Endodermal cell (in vitro differentiated cells): ENCODE measurements at places on chromosomes 2 and 18. TPM values are rescaled to one million over a fixed set of nuclear protein-coding genes. Genes with fewer than 3 reads are reported as not detected.

- peak; percentile 90 for DNase-seq
Observed at GRCh38 chr18:76496194-76496890, 1.3 kb upstream of the ZNF516 start.

DNA sequence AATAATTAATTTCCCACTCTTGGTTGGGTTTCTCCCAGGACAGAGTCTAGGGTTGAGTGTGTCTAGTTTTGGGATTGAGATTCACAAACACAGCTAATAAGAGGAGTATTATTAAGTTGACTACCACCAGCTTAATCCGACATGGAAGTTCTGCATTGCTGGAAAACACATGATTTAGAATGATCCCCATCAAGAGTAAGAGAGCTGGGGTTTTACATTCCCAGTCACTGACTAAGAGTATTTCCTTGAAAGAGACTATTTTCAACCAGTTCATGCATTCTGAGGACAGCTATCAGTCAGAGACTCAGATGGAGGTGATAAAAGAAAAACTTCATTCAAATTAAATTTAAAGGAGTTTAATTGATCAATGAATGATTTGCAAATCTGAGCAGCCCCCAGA lies 334.6 kb upstream of the LRATD1 start:
- H3K27me3 ChIP-seq = no peaks in the 10 kb centered on the region
- no peak overlapping the region for H3K4me3 ChIP-seq
- no peak for DNase-seq

DNA sequence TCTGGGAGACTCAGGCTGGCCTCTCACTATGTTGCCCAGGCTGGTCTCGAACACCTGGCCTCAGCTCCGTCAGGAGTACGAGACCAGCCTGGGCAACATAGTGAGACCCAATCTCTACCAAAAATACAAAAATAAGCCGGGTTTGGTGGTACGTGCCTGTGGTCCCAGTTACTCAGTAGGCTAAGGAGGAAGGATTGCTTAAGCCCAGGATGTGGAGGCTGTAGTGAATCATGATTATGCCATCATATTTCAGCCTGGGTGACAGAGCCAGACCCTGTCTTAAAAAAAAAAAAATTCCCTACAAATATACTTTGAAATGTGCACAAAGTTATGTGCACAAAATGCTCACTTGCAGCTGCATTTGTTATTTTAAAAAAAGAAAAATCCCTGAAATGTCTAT lies 26.3 kb upstream of the AGAP1 start:
- no peaks in the 10 kb centered on the region for H3K27me3 ChIP-seq
- no peaks in the 10 kb centered on the region for H3K36me3 ChIP-seq
- peak; percentile 8 for DNase-seq
- no peak overlapping the region for H3K4me3 ChIP-seq
- no peaks in the 10 kb centered on the region for H3K4me1 ChIP-seq

GRCh38 chr2:237412988-237413776 lies 782 bp downstream of the COL6A3 start:
- H3K36me3 ChIP-seq = no peaks in the 10 kb centered on the region
- no peaks in the 10 kb centered on the region for H3K4me1 ChIP-seq

- peaks cover 7% of the 10 kb centered on the region for H3K4me1 ChIP-seq
- H3K4me3 ChIP-seq = no peak overlapping the region
- no peaks in the 10 kb centered on the region for H3K36me3 ChIP-seq
Observed at GRCh38 chr2:66901344-66901743, 466.4 kb downstream of the MEIS1 start.

- no peaks in the 10 kb centered on the region for H3K27me3 ChIP-seq
- H3K4me1 ChIP-seq = no peaks in the 10 kb centered on the region
- DNase-seq = no peak
- no peak overlapping the region for H3K4me3 ChIP-seq
- H3K36me3 ChIP-seq = no peaks in the 10 kb centered on the region
- no peak overlapping the region for H3K27ac ChIP-seq
Observed at GRCh38 chr2:238528953-238529781, 102.4 kb downstream of the ASB1 start.

- no peak for DNase-seq
- no peaks in the 10 kb centered on the region for H3K27me3 ChIP-seq
- H3K4me3 ChIP-seq = no peak overlapping the region
- H3K4me1 ChIP-seq = no peaks in the 10 kb centered on the region
Observed at GRCh38 chr2:32377928-32378327, 21.1 kb downstream of the BIRC6 start.

GRCh38 chr18:44723411-44723810 lies 42.7 kb downstream of the SETBP1 start:
- H3K4me1 ChIP-seq = peaks cover 46% of the 10 kb centered on the region
- peaks cover 18% of the 10 kb centered on the region for H3K36me3 ChIP-seq
- H3K27ac ChIP-seq = peak overlapping the region; percentile 40
- H3K4me3 ChIP-seq = no peak overlapping the region
- no peaks in the 10 kb centered on the region for H3K27me3 ChIP-seq
- DNase-seq = no peak

GRCh38 chr2:74562126-74562775 lies 7.7 kb downstream of the DOK1 start:
- no peak overlapping the region for H3K4me3 ChIP-seq
- no peak overlapping the region for H3K27ac ChIP-seq
- H3K36me3 ChIP-seq = no peaks in the 10 kb centered on the region
- H3K27me3 ChIP-seq = peaks cover 18% of the 10 kb centered on the region
- H3K4me1 ChIP-seq = no peaks in the 10 kb centered on the region

- H3K4me3 ChIP-seq = no peak overlapping the region
- no peaks in the 10 kb centered on the region for H3K27me3 ChIP-seq
- H3K27ac ChIP-seq = no peak overlapping the region
- peak; percentile 59 for DNase-seq
- peaks cover 3% of the 10 kb centered on the region for H3K4me1 ChIP-seq
Observed at GRCh38 chr18:63823516-63824219, 48.5 kb downstream of the SERPINB7 start.

DNA sequence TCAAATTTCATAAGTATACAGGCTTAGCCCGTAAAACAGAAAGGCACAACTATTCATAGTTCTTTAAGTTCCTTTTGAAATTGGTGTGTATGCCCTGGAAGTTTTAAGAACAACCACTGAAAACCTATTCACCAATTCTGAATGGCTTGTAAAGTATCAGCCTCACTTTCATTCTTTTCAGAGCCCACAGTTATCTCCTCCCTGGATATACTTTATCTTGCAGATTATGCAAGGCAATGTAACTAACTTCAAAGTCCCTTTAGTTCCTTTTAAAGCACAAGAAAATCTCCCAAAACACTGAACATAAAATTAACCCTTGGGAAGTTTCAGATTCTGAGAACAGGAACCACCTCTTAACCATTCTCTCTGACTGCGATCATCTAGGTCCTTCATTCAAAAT lies 1.1 kb downstream of the STRN start:
- H3K36me3 ChIP-seq = no peaks in the 10 kb centered on the region
- peak overlapping the region; percentile 96 for H3K4me3 ChIP-seq
- DNase-seq = no peak

GRCh38 chr2:135783439-135783838 lies 41.8 kb downstream of the UBXN4 start:
- no peaks in the 10 kb centered on the region for H3K4me1 ChIP-seq
- peaks cover 80% of the 10 kb centered on the region for H3K36me3 ChIP-seq
- no peak overlapping the region for H3K4me3 ChIP-seq

PCARE gene
- total RNA-seq = 0.16 TPM in 1 of 3 replicates, not detected in the others

ABHD1 gene
- 0.73 to 1.1 TPM (median 1.0 TPM) in 3 replicates for total RNA-seq

TEX44 gene
- not detected in 2 replicates for total RNA-seq

MARCO gene
- total RNA-seq = not detected in 3 replicates

RAB27B gene
- 0.09 to 0.42 TPM (median 0.40 TPM) in 3 replicates for total RNA-seq

MAP3K19 gene
- not detected in 3 replicates for total RNA-seq

IL36RN gene
- not detected in 2 replicates for total RNA-seq
